ENCODE measurements at places on chromosomes 6 and 20.

DNA sequence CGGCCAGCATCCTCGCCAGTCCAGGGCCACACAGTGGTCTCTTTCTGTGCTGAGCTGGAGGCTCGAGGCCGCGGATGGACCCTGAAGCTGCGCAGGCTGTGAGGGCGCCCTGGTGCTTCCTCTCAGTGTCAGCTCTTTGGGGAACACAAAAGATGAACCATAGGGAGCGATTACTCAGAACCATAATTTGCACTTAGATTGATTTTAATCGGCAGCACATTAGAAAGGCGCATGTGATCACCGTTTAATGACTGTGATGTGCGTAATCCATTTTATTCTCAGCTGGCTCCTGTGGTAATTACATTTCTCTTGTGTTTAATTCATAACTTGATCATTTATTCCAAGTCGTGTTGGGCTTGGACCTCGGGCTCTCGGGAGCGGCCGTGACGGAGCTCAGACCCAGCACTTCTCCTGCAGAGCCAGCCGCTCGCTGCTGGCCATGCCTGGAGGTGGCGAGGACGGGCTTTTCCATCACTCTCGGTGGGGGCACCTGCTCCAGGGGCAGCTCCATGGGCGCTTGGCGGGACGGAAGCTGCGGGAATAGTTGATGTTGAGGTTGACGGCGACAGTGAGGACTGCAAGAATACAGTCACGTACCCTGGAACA lies 25.6 kb upstream of the NTSR1 start:
- DNase-seq: no peak

DNA sequence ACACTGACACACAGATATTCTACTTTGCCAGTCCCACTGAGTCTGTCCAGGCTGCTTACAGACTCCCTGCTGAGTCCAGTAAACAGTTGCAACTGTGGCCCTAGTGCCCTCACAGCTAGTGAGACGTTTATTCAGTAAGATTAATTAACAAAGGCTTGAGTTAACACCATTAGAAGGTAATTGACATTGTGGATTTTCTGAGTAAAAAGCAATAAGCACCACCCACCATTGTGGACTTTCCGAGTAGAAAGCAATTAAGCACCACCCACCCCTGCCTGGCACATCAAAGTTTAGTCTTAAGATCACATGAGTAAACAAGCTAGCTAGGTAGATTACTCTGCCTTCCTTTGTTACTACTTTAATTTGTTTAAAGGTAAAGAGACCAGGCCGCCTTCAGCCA lies 408.6 kb upstream of the IMPG1 start:
- DNase-seq: no peak

DNA sequence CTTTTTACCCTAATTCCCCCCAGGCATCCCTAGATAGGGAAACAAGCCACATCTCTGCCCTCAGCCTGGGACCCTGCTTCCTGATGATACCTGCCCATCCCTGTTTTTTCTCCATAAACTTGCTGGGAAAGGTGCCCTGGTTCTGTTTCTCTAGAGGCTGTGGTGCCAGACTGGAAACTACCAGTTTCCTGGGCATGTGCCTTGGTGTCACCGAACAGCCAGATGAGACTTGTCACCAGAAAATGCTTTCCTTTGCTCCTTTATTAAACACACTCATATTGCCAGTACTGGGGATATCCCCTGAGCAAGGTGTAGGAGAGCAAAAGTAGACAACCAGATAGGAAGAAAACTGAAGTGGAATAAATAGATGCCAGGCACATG lies 16.8 kb downstream of the SRSF3 start:
- DNase-seq: no peak

GRCh38 chr6:40383348-40384115 lies 203.6 kb downstream of the LRFN2 start:
- DNase-seq: no peak

GRCh38 chr6:42781546-42781795 lies 381 bp upstream of the BICRAL start:
- no peak for DNase-seq

DNA sequence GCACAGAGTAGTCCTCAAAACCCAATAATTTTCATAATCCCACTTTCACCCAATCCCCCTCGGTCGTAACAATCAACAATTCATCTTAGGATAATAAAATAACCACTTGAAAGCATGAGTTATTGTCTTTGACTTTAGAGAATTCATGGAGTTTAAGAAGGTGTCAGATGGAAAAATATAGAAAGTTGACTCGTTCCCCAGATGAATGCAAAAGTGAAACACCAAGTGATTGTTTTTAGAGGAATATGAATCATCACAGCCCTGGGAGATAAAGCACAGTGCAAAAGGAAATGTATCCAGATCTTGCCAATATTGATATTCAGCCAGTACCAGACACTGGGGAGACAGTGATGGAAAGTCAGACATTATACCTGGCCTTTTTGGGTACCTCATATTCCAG lies 860.5 kb downstream of the DHX35 start:
- DNase-seq: no peak

DNA sequence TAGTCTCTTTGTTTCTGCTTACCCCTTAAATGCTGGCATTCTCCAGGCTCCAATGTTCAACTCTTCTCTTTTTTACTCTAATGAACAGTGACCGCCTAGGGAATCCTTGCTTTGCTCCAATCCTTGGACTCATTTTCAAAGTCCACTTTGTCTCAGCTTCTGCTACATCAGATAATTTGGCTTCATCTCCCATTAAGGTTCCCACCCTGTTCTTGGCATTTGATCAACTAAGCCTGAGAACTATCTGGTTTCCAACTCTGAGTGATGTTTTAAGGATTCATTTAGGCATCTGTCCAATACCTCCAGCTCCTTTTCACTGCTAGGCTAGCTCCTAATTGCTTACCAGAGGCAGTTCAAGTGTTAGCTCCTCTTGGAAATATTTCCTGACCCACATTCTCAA lies 64.9 kb downstream of the ME1 start:
- no peak for DNase-seq

- no peak for DNase-seq
These were observed 70.0 kb downstream of the FAM50B start for GRCh38 chr6:3919130-3919628.

DNA sequence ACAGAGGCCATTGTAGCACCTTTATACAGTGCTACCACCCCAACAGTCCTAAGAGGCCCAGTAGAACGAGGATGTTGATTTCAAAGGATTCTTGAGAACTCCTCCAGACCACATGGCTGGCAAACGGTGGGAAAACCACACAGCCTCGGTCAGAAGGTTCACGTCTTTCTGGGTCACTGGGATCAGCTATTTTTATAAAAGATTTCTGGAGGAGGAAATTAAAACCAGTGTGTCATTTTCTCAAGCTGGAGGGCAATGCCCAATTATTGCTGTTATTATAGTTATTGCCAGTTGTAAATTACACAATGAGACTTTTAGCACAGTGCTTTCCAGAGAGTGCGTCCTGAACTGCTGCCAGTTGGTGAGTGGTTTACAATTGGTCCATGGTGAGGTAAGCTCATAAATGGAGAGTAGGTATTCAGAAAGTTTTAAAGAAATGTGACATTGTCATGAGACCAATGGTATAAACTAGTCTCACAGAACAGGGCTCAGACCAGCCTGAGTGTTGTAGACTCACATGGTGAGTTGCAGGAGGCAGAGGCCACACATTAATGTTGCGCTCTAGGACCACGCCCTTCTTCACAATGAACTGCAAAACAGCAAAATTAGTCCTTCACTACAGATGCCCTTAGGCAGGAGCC lies 8.4 kb upstream of the PPP1R14C start:
- no peak for DNase-seq

DNA sequence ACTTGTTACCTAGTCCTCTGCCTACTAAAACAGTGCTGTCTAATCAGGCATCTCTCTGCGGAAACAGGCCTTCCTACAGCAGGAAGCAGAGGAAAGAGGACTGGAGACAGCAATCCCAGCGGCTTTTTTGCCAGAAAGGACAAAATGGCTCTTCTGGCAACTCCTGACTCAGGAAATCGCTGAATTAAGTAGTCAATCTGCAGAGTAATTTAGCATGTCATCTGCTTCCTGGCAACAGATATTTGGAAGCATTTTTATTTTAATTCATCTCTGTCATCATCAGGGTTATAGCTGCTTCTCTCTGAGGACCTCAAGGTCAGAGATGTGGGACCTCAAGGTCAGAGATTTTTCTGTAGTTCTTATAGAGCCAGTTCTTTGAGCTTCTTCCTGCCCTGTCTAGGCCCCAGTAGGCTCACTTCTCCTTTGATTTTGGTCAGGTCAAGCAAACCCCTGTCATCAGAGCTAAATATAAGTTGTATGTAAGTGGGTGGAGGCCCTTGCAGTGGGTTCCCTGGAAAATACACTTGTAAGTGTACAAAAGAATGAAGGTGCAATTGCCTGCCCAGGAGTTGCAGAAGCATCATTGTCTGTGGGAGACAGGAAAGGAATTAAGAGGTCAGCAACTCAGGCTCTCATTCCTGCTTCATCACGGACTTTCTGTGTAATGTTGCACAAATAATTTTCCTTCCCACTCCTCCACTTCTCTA lies 229.4 kb downstream of the ALDH8A1 start:
- no peak for DNase-seq

DNA sequence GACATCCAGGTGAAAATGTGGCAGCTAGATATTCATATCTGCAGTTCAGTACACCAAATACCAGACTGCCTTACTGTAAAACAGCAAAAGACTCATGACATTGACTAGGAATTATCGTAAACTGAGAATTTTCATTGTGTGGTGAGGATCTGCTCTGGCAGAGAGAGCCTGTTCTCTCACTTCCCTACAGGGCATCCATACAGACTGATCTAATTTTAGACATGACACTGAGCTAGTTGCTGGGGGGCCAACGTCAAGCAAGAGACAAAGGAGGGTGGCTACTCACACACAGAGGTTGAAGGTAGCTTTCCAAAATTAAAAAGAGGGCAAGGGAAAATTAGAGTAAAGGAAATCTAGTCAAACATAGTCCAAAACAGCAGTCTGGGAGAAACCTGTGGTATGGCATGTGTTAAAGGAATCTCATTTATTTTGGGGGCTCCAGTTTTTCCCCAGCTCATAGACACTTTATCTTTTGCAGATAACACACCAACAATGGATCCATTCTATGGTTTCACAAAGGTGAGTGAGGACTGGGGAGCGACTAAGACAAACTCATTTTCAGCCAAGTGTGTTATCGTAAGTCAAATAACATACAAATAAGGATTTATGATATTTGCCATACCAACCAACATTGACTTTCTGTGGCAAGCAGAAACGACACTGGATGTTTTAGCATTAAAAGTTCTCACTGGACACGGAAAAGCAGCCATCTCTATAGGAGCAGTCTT lies 36.6 kb upstream of the NHSL1 start:
- DNase-seq: no peak

DNA sequence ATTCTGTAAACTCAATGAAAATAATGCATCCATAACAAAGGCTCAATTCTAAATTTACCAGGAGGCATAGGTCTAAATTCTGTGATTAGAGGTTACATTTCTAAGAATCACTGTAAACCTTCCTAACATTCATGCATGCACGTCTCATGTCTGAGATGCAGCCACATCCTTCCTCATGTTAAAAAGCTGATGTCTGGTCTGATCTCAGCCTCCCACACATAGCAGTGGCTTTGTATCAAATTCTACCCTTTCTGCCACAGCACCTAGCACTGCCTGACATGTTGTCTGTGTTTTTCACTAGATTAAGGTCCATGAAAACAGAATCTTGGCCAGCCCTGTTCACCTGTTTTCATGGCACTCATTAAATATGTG lies 171.1 kb downstream of the WDR27 start:
- DNase-seq: no peak

DNA sequence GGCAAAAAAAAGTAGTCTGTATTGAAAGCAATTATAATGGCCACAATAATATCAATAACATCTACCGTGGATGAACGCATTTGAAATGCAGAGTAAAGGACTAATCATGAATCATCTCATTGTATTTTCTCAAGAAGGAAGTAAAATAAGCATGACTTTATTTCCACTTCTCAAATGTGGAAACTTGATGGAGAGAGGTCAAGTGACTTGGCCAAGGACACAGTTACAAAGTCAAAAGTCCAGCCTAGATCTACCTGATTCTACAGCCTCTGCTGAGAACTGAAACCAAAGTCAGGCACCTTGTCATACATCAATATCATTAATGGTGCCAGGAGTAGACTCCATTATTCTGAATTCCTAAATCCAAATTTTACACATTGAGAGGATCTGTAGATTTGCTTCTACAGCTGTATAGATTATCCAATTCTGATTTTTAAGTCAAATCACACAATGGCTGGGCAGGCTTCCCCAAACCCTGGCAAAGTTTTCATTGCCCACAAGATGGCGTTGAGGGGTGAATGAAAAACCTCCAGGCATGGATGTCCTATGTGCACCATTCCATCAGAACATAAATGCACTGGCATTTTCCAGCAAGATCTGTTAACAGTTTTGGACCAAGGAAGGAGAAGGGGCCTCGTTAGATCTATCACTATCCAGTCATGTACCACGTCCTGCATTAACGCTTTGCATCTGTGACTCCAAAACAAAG lies 423.1 kb downstream of the MAFB start:
- no peak for DNase-seq

DNA sequence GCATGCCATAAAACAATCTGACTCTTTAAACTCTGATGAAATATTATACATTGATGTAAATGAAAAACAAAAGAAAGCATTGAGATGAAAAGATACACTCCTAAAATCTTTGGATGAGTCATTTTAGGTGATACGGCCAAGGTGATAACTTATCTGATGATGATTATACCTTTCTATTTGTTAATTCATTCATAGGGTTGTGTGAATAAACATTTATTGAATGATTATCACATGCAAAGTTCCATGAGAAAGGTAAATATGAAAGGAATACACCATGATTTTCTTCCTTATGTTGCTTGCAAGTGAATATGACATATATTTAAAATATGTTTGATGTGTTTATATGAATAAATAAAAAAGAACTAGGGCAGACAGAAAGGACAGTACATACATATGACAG lies 15.4 kb upstream of the HIVEP1 start:
- no peak for DNase-seq

DNA sequence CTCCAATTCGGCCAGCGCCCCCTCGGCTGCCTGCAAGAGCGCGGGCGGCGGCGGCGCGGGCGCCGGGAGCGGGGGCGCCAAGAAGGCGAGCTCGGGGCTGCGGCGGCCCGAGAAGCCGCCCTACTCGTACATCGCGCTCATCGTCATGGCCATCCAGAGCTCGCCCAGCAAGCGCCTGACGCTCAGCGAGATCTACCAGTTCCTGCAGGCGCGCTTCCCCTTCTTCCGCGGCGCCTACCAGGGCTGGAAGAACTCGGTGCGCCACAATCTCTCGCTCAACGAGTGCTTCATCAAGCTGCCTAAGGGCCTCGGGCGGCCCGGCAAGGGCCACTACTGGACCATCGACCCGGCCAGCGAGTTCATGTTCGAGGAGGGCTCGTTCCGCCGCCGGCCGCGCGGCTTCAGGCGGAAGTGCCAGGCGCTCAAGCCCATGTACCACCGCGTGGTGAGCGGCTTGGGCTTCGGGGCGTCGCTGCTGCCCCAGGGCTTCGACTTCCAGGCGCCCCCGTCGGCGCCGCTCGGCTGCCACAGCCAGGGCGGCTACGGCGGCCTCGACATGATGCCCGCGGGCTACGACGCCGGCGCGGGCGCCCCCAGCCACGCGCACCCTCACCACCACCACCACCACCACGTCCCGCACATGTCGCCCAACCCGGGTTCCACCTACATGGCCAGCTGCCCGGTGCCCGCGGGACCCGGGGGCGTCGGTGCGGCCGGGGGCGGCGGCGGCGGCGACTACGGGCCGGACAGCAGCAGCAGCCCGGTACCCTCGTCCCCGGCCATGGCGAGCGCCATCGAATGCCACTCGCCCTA lies 963 bp downstream of the FOXF2 start:
- peak; percentile 51 for DNase-seq

Measured in activated T-cell treated with anti-CD3 and anti-CD28 coated beads, Interleukin-2, amount 50 U/mL, for 48 hours (primary cell).